ENCODE measurements at places on chromosomes 2 and 18.
A peak's percentile ranks its signal among the peaks of the same experiment; 100 is the strongest.

GRCh38 chr18:361941-362310 is 94.1 kb upstream of the THOC1 start:
- no peak for DNase-seq

GRCh38 chr2:3277050-3277747 is 100.4 kb downstream of the EIPR1 start:
- DNase-seq: no peak

- DNase-seq: no peak
Measured at GRCh38 chr2:12168791-12169388, 422.5 kb downstream of the LPIN1 start.

DNA sequence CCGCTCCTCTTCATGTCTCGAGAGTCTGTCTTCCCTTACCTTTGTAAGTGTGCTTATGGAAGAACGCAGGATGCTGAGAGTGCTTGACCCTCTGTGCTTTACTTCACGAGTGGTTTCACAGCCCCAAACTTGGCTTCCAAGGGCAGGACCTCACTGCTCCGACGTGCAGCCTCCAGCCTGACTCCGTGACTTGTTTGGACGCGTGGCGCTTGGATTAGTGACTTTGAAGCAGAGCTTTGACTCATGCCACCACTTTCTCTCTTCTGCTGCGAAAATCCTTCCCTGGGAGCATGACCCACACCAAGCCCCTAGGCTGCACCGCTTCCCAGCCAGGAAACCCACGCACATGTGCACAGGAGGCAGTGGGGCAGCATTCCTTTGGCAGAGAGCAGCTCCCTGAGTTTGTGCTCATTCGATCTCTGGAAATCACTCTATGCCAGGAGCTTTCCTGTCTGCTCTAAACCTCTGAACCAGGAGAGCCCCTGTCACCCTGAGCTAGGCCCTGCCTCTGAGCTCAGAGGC is 207.8 kb upstream of the HS6ST1 start:
- DNase-seq: no peak

GRCh38 chr2:127528487-127528886 is 2.2 kb upstream of the IWS1 start:
- no peak for DNase-seq

GRCh38 chr2:73995810-73996209 is 11.1 kb downstream of the TET3 start:
- DNase-seq: no peak

- DNase-seq: no peak
Measured at GRCh38 chr2:105298017-105298416, 31.5 kb downstream of the TGFBRAP1 start.

DNA sequence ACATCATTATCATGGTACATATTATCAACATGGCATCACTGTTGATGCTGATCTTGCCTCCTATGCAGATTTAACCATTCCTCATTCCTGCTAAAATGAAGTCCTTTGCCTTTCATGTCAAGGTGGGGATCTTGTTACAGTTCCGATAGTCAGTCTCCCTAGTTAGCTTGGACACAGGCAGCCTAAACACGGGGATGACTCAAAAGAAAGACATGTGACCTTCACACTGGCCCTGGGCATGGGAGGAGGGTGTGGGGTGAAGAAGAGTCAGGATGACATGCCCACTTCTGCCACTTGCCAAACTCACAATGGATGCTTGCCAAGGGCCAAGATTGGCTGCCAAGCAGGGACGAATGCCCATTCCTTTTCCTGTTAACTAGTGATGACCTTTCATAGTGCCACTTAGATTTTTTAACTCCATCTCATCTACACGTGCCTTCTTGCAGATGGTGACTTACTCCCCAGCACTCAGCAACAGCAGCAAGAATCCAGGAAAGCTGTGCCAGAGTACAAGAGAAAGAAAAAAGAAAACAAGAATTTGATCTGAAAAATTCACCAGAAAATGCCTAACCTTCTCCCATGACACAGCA is 13.9 kb upstream of the SLC1A4 start:
- DNase-seq: no peak

GRCh38 chr2:100321866-100322820 is at the start of gene LONRF2:
Gene LONRF2 (minus strand): TSS chr2:100322501. CDS start chr2:100322093, 408 bp downstream.
- DNase-seq: no peak

GRCh38 chr2:84846741-84847142 is 34.1 kb downstream of the TRABD2A start:
- DNase-seq: no peak

DNA sequence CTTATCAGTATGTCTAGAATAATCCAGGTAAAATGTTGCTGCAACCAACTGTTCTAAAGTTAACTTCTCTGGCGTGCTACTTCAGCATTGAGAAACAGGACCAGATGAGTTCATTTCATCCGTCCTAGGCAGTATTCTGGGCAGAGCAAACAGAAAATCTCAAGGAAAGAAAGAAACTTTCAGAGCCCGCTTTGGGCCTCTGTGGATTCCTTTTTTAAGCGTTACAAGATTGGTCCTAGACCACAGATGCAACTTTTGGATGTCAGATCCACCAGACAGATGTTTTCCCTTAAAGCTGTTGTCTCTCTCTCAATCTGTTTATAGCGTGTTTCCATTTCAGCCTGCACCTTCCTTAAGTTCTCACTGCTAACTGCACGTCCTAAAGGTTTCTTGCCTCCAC is 75.0 kb downstream of the BCL2 start:
- DNase-seq: no peak

GRCh38 chr2:44746856-44747615 is 194.5 kb upstream of the SIX3 start:
- no peak for DNase-seq

DNA sequence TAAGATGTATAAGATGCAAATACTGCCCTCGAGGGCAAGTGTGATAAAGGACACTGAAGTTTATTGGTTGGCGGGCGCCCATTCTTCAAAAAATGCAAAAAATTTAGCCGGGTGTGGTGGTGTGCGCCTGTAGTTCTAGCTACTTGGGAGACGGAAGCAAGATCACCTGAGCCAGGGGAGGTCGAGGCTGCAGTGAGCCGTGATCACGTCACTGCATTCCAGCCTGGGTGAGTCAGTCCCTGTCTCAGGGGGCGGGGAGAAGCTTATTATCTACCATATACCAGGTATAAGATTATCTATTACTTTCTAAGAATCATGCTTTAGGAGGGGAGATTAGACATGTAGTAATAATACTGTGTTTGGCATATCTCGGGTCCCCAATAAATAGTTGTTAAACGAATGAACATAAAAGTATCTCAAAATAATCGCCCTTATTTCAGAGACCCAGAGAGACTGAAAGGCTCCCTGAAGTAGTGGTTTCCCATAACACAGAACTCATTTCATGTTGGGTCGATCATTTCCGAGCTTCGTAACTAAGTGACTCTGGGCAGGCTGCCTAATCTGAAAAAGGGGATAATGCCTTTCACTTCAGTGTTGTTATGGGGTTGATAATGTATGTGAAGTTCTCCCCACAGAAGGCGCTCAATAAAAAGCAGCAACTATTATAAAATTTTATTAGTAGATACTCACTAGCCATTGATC is 1.2 kb upstream of the SELENOI start:
- peak; percentile 6 for DNase-seq

DNA sequence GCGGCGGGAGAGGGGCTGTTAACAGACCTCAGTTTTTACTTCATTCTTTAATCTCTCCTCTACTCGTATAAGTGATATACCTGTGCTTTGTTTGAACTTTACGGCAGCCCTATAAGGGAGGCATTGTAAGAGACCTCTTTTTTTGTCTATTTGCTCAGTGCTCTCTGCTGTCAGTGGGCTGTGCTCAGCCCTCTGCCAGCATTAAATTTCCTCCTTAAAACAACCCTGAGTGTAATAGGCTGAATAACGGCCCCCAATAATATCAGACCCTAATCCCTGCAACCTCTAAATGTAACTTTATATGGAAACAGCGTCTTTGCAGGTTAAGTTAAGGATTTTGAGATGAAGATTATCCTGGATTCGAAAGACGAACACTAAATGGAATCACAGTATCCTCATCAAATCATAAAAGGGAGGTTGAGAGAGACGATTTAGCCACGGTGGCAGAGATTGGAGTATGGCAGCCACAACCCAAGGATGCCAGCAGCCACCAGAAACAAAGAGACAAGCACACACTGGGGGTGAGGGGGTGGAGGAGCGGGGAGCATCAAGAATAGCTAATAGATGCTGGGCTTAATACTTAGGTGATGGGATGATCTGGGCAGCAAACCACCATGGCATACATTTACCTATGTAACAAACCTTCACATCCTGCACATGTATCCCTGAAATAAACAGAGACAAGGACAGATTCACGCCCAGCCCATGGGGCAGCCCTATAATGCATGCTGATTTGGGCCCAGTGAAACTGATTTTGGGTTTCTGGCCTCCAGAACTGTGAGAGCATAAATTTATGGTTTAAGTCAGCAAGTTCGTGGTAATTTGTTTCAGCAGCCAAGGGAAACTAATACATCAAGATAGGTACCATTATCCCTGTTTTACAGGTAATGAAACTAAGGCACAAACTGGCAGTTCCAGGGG is 894 bp upstream of the FARSB start:
- DNase-seq: no peak

DNA sequence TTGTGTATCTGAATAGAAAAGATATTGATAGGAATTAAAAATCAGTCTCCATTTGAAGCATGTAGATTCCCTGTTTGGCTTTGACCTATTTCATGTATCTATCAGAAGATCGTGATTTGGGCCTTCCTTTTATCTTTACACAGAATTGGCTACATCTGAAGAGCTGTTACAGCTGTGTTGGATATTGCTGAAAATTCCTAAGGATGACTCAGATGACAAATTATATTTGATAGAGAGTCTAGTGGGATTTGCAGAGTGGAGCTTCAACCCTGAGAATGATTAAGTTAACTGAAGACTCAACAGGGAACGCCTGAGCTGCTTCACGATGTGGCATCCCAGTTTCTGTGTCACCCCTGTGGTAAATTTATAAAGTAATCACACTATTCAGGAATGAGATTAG is 4.9 kb upstream of the COL3A1 start:
- DNase-seq: no peak

DNA sequence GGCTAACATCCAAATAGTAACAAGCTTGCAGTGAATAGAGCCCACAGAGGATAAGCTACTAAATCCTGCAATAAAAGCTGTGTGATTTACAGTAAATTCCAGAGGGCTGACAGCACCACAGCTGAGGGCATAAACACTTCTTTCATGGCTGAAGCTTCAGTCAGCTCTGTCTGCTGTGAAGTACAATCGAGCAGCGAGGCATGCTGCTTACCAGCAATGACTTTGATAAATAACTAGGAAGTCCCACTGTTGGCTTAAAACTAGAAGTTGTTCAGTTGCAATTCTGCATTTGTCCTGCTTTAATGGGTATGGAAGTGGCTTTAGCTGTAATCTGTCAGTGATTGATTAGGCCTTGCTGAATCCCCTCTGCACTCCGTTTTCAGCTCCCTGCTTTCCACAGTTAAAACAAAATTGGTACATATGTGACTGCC is 65.2 kb upstream of the FIGN start:
- DNase-seq: no peak
